Right lung (tissue), 10 donors: ENCODE measurements at places on chromosomes 6 and 20. TPM values are rescaled to one million over a fixed set of nuclear protein-coding genes. Genes with fewer than 3 reads are reported as not detected.

The FBXO30 gene
- 14.0 TPM for polyA plus RNA-seq

The PEX3 gene
- 31.2 TPM for polyA plus RNA-seq

The C6orf58 gene
- 1.3 TPM for polyA plus RNA-seq

The NUP43 gene
- polyA plus RNA-seq: 38.9 TPM
